ENCODE measurements at places on chromosomes 16 and 17.

GRCh38 chr17:47852113-47852949 is 1.4 kb upstream of the SP6 start:
- DNase-seq: no peak

DNA sequence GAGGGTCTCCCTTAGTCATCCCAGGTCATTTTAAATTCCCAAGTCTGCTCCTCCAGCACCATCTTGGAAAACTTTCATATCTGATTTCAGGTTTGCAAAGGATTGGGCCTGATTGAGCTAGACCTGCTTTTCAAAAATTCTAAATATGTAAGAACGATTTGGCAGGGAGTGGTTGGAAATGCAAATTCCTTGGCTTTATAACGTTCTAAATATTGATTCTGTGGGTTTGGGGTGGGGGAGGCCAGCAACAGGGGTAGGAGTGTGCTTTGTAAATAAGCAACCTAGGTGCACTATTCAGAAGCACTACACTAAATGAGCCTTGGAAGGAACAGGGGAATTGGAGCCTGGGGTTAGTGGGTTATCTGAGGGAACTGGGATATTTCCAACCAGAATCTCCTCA is 47.9 kb downstream of the TMEM114 start:
- DNase-seq: no peak

- DNase-seq: no peak
These were observed 128.8 kb downstream of the MGAT5B start for GRCh38 chr17:76996741-76997694.

DNA sequence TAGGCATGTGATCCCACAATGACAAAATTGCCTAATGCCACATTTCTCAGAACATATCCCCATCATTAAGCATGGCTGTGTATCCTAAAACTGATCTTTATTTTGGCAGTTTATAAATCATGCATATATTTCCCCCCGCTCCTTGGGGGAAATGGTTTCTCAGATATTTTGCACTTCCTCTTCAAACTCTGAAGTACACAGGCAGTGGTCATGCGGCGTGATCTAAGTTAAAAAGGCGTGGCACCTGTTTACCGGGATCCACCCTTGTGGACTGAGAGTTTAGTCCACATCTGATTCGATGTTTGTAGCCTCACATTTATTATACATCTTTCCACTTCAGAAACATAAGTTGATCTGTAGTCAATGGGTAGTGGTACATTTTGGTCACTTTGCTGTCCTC is 51.4 kb downstream of the USP10 start:
- no peak for DNase-seq

DNA sequence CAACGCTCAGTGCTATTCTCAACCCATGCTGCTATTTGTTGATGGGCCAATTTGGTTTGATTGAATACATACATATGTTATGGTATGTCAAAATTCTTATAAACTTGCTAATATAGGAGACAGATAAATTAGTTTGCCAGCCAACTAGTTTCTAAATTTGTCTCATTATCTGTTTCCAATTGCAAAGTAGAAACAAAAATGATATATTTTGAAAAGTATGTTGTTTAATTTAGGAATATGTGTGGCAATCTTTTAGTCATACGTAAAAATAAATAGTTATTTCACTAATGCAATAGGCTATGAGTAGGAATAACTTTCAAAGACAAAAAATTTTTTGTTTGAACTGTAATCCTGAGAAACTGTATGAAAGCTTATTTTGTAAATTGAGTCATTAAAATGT is 210.6 kb upstream of the KCNJ16 start:
- DNase-seq: no peak
